Head of caudate nucleus (tissue), 42 donors: ENCODE measurements at places on chromosomes 12 and 14.

DNA sequence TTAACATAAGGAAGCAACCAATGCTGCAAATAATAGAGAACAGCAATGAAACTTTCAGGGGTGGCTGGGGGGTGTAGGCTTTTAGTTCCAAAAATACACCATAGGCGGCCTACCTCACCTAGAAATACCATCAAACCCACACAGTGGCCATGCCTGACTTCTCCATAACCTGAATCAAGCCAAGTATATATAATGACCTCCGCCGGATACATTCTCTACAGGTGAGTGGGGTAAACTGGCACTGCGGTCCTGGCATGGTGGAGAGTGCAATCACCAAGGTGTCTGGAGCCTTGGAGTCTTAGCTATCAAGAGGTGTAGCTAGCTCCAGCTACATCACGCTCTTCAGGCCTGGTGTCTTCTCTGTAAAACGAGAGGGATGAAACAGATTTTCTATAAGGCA, 1.2 kb downstream of the ZBTB25 start:
- no peak for DNase-seq

GRCh38 chr14:21308132-21308478, 28.2 kb downstream of the RPGRIP1 start:
- DNase-seq = no peak

- DNase-seq = no peak
Measured at GRCh38 chr12:130435826-130436225, 98.1 kb downstream of the PIWIL1 start.

- peak; percentile 9 for DNase-seq
Measured at GRCh38 chr12:71954083-71954778, 15.6 kb downstream of the TPH2 start.

GRCh38 chr12:64001439-64001838, 156.9 kb downstream of the SRGAP1 start:
- no peak for DNase-seq

GRCh38 chr14:86756521-86757190, 1226.7 kb downstream of the FLRT2 start:
- DNase-seq = no peak

- no peak for DNase-seq
Measured at GRCh38 chr12:132333273-132333672, 3.9 kb upstream of the GALNT9 start.

DNA sequence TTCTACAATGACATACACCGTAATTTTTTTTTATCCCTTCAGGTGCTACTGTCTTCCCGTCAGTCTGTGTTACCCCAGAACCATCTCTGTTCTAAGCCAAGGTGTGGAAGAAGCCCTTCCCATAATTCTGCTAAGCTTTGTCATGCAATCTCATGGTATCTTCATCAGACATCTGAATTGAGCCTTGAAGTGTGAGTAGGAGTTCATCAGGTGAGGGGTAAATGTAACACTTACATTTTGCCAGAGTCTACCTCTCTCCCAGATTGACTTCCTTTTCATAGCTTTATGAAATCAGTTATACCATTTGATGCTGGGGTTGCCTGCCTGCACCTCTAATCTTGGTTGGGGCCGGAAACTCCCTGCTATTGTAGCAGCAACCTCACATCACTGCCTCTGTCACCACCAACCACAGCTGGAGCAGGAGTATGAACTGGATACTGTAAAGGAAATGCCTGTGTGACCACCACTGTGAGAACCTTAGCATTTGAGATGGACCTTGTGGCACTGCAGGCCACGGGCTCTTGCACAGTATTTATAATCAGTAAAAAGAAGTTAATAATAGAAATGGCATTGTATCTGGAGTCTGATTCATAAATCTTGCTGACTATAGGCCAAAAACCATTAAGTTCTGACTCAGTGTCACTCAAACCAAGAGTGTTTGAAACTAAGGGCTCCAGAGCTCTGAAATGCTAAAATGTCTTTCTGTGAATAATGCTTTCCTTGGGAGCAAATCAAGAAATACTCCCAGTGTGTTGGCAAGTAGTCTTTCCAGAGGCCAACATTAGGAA, 58.7 kb upstream of the STK38L start:
- DNase-seq = no peak

DNA sequence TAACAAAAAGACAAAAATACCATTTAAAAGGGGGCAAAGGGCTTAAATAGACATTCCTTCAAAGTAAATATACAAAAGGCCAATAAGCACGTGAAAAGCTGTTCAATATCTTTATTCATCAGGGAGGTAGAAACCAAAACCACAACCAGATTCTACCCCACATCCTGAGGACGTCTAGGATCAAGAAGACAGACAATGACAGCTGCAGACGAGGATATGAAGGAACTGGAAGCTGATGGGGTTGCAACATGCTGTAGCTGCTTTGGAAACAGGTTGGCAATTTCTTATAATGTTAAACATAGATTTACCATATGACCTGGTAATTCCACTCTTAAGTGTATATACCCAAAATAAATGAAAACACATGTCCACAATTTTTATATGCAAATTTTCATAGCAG, 85.1 kb upstream of the C14orf180 start:
- no peak for DNase-seq

- peak; percentile 19 for DNase-seq
Measured at GRCh38 chr12:122749569-122750332, 2.9 kb upstream of the DENR start.

- DNase-seq = no peak
Measured at GRCh38 chr12:30016540-30017055, 232.9 kb upstream of the TMTC1 start.

- DNase-seq = no peak
Measured at GRCh38 chr12:102816816-102817434, 100.1 kb downstream of the PAH start.

DNA sequence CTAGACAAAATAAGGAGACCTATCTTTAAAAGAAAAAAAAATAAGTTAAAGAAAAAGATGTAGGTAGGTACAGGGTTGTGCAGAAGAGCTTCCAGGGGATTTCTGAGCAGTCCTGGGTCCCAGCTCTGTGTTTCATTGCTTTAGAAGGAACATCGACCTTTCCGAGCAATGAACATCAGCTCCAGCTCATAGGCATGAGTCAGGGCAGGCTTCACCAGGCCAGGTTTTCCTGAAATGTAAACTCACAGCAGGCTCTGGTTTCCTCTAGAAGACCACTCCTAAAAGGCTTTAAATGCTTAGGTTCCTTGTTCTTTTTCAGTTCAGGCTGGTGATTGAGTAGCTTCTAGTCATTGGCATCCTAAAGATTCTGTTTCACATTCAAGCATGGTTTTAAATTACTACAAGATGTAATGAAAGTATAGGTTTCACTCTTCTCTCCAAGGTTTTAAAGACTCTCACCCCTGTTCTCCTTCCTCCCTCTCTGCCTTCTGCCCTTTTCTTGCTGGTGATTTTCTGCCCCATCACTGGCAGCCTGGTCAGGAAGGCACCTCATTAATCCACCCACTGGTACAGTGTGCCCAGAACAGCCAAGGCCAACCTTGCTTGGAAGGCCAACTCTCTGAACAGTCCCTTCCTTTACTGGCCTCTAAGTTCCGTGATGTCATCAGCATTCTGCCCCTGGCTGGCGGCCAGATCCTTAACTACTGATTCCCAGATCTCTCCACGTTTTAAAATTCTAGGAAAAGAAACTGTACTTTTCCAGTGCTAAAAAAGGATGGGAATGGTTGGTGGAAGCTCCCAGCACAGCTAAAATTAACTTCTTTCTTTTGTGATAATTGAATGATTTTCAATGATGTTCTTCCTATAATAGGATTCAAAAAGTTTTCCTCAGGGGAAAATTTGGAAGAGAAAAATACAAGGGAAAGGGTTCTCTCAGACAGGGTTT, 109.4 kb upstream of the HIF1A start:
- DNase-seq = peak; percentile 58

DNA sequence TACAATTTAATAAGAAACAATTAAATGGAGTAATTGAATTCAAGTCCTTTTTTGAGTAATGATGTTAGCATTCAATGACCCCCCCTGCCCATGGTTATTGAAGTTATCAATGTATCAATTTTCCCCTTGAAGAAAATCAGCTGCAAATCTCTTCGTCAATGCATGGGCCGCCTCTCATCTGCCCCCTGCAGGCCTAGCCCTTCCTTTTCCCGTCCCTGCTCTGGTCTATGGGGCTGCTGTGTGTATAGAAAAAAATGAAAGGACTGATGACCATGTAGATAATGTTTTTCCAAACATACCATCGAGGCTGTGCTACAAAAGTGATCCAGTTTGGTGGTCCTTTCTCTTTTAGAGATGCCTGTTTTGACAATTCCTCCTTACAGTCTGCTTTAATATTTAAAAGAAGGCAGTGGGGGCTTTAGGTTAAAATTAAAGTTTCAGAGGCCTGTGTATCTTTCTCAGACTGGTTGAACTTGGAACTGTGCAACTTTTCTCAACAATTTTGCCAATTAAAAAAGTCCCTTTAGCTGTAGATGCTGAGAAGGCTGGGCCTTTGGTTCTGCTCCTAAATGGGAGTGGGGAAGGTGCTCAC, 98.4 kb downstream of the APAF1 start:
- peak; percentile 64 for DNase-seq

DNA sequence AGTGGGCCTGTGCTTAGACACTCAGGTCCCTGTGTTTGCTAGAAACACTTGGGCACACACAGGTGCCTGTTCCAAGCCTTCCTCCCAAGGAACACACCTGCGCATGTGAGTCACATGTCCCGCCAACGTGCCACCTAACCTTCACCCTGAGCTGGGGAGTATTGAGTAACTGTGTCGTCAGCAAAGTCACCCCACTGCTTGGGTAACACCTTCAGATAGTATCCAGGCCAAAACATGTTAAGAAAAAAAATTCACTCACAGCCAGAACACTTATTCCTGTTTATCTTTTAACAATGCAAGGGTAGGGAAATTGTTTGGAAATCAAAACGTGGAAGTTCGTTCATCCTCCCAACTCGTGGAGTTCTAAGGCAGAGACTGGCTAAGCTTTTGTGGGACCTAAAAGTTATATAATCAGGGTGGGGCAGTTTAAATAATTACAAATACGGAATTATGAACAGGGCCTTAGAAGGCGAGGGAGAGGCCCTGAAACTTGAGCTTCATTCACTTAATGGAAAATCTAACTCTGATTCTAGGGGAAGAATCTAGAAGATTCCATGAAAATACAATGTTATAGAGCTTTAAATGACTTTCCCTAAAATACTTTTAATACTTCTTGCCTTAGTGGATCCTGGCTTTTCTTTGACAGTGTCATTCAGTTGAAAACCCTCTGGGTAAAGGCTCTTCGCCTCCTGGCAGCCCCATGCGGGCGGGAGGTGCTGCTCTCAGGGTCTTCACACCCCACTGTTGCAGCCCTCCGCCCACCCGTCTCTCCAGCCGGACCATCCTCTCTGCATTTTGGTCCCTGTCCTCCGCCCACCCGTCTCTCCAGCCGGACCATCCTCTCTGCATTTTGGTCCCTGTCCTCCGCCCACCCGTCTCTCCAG, 30.3 kb upstream of the ADIPOR2 start:
- peak; percentile 68 for DNase-seq

DNA sequence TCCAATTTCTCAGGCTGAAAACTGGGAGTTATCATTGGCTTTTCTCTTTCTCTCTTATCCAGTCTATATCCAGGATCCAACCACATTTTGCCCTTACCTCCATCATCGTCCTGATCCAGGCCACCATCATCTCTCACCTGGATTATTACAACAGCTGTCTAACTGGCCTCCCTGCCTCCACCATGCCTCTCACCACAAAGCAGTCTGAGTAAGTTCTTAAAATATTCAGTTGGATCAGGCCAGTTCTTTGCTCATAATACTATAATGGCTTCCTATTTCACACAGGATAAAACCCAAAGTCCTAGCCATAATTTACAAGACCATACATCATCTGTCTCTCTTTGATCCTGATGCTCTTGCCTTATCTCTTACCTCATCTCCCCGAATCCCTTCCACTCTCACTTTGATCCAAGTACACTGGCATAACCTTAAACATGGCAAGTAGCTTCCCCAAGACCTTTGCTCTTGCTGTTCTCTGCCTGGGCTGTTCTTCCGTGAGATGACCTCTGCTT, 133.4 kb upstream of the RAP1B start:
- DNase-seq = no peak

GRCh38 chr12:25352083-25352918, 101.6 kb upstream of the KRAS start:
- DNase-seq = no peak

GRCh38 chr12:73226593-73226992, 954.4 kb downstream of the TRHDE start:
- DNase-seq = no peak

DNA sequence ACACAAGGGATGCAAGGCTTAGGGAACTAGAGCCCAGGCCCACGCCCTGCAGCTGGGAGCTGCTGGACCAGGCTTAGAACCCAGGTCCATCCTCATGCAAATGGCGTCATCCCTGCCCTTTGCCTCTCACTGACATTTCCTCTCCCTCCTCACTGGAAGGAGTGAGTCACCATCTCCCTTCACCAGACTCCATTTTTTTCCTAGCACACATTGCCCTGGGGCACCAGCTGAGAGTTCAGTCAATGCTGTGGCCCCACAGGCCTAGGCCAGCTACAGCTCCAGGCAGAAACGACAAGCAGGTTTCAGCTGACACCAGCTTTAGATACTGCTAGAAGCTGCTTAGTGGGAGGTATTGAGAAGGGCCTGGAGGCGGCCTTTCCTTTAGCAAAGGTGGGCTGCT, 98.9 kb downstream of the RIMBP2 start:
- no peak for DNase-seq

DNA sequence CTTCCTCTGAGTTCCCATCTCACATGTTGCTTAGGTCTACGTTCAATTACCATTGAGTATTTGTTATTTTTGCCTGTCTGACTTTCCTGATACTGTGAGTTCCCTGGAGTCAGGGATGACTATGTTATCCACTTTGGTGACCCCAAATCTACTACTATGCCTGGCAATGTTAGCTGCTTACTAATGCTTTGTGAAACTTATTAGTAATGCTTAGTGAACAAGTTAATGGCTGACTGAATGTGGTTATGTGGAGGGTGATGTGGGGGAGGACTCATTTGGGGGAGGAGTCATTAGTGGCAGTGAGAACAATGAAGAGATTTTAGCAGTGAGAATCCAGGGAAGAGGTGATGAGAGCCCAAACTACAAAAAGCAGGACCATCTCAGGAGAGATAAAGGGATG, 121.6 kb downstream of the KTN1 start:
- DNase-seq = no peak

DNA sequence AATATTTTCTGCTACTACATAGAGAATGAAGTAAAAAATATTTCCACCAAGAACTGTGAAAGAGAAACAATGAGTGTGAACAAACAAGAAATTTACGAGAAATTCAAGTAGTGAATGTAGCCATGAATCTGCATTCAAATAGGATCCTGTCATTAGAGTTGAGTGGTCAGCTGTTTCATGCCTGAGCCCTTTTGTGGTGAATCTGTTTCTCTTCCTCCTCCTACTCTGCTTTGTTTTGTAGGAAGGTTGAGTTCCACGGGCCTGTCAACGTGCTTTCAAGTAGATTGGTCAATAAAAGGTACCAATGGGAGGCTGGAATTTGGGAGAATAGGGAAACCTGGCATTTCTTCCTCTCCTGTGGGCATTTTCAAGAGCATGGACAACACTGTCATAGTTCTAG, 1749.6 kb upstream of the FLRT2 start:
- DNase-seq = no peak

DNA sequence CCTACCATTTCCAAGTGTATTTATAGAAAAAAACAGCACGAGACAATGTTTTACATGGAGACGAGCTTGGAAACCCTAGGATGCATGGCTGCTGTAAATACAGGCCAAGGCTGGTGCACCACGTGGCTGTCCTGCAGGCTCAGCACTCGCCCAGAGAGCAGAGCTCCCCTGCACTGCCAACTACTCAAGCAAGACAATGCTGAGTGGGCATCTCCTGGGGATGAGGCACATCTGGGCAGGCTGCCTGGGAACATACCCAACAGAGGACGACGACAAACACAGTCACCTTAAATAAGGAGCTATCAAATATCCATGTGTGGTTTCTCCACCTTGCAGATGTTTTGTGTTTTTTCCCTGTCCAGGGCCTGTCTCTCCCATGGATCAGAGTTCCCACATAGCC, 128.3 kb upstream of the PRMT8 start:
- no peak for DNase-seq
